Astrocyte (in vitro differentiated cells and primary cell): ENCODE measurements at places on chromosomes 1 and 21.

DNA sequence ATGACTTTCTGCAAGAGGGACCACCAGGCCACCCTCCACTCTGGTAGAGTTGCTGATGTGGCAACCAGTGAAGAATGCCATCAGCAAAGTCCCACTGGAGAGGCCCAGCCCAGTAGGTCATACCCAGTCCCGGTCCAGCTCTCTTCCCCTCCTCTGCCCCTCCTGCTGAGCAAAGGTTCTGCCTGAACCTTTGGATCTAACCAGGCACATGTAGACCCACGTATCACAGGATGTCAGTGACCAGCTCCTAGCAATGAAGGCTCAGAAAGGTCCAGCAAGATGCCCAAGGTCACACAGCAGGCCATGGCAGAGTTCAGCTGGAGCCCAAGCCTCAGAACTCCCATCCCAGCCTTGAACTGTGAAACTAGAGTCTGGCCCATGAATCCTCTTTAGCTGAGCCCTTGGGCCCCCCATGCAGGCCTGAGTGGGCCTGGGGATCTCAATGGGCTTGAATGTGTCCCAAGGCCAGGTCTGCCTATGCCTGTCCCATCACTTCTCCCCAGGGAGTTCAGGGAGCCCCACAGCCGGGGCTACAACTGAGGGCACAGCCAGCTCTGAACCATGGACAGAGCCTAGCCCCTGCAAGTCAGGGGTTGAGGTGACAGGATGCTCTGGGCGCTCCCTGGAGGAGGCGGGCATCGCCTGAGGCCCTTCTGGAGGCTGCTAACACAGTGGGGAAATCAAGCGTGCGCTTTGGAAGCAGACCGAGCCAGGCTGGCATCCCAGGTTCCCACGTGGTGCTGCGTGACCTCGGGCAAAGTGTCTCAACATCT is 21.4 kb upstream of the PADI1 start:
- no peak for DNase-seq

GRCh38 chr1:243497939-243498681 is 242.3 kb downstream of the SDCCAG8 start:
- DNase-seq: no peak

- DNase-seq: peak; percentile 23
Measured at GRCh38 chr1:63618011-63618410, 24.8 kb downstream of the PGM1 start.

- no peak for DNase-seq
Measured at GRCh38 chr1:8359617-8360481, 41.9 kb downstream of the SLC45A1 start.

DNA sequence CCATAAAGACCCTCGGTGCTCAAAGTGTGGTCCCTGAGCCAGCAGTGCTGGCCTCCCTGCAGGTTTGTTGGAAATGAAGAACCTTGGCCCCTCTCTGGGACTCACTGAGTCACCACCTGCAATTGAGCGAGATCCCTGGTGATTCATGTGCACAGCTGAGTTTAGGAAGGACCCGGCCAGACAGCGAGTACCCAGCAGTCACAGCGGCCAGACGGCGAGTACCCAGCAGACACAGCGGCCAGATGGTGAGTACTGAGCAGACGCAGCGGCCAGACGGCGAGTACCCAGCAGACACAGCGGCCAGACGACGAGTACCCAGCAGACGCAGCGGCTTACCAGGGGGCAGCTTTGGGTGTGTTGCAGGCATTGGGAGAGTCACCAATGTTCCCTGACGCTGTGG is 123.8 kb downstream of the PRDM16 start:
- DNase-seq: peak; percentile 70

GRCh38 chr1:12439073-12439472 is 178.9 kb downstream of the DHRS3 start:
- DNase-seq: no peak

- no peak for DNase-seq
Measured at GRCh38 chr1:7579016-7579415, 192.1 kb upstream of the VAMP3 start.

DNA sequence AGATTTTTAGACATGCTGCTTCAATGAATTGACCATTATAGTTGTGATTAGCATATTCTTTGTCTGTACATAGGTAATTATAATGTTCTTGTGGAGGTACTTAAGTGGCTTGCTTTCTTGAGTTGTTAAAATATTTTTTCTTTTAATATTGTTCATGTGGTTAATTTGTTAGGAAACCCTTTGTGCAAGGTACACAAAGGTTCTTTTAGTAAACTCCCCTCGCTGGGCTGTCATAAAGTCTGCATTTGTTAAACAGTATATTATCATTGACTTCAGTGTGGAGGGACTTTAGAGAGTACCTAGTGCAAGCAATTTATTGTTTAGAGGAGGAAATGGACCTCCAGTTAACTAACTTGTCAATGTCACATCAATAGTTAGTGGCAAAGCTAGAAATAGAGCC is 52.5 kb downstream of the DISP1 start:
- DNase-seq: no peak

GRCh38 chr1:178388418-178389145 is 108.2 kb downstream of the CLEC20A start:
- DNase-seq: peak; percentile 56

- no peak for DNase-seq
Measured at GRCh38 chr1:109488201-109488600, 4.5 kb downstream of the ATXN7L2 start.

DNA sequence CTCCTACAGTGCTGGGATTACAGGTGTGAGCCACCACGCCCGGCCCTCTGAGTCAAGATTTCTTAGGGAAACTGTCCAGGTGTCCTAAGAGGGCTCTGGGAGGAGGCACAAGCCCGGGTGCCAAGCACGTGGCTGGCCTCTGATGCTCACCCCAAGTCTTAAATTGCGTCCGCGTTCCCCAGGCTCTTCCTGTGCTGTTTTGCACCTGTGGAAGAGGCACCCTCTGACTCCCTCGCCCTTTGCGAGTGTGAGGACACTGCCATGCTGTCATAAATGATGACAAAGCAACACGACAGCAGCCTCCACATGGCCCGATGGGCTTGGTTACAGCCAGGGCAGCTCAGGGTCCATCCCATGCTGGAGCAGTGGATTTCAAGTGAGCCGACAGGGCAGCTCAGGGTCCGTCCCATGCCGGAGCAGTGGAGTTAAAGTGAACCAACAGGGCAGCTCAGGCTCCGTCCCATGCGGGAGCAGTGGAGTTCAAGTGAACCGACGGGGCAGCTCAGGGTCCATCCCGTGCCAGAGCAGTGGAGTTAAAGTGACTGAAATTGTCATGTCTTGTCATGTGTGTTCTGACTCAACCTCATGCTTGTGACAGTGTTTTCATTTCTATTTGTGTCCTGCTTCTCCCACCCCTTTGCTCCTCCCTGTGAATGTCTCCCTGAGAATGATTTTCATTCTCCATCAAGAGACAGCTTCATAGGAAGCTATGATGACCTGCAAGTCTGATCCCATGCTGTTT is 33.9 kb downstream of the PCNT start:
- no peak for DNase-seq

- DNase-seq: no peak
Measured at GRCh38 chr1:112868191-112868590, 87.8 kb downstream of the SLC16A1 start.

DNA sequence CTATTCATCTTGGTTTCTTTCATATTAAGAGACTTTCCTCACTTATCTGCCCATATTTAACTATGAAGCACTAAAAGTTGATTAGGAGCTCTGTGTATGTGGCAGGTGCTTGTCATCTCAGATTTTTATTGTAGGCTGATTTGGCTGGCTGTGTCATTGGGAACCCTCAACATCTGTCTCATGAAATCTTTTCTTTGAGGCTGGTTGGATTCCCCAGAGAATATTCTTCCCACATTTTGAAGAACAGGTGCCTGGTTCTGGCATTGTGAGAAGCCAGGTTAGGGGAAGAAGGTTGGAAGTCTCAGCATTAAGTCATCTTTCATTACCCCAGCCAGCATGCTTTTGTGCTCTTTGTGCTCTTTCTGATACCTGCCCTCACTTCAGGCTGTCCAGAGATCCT is 37.1 kb downstream of the EEIG2 start:
- DNase-seq: no peak

- no peak for DNase-seq
Measured at GRCh38 chr1:95252422-95252821, 18.4 kb downstream of the RWDD3 start.

- DNase-seq: no peak
Measured at GRCh38 chr1:202047977-202048376, 37.6 kb downstream of the ELF3 start.

DNA sequence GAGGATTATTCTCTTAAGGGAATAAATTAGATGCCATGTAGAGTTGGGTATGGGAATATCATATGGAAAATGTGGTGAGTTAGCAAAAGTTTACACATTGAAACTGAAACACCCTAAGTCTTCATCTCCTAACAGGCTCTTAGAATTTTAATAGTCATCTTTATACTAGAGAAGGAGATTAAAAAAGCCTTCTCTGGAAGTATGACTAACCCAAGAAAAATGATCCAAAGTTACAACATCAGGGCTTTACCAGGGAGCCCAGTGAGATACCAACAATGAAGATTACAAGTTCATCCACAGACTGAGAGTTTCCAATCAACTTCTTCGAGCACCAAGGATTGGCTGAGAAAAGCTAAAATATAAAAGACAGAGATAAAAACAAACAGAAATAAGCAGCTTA is 70.0 kb upstream of the KIAA0040 start:
- no peak for DNase-seq

GRCh38 chr1:64711266-64711665 is 33.6 kb upstream of the RAVER2 start:
- no peak for DNase-seq

DNA sequence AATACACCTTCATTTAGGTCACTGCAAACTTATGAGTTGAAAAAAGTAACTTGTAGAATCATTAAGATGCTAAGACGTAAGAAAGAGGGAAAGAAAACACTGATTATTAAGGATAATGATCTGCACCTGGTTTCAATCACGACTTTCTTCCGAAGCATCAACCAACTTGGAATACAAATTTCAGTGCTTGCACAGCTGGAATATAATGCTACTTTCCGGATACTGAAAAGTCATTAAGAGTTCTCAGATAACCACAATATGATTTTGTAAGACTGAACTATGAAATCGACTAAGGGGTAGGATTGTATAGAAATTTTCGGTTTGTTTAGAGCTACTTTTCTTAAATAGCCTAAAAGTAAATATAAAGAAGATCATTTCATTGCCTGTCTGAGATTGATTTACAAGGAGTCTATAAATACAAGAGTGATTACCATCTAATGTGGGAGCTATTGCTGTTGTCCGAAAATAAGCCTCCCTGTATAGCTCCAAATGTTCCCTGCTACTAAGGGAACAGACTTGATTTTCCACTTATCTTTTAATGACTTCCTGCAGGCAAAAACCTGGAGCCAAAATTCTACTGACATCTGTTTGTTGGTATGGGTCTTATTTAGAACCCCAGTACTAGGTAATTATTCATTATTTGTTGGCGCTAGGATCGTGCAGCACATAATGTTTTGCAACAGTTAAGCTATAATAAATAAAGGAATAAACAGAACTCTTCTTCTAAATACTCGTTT is 673.3 kb downstream of the KCNT2 start:
- DNase-seq: no peak

- DNase-seq: no peak
Measured at GRCh38 chr1:237500566-237500965, 390.2 kb downstream of the ZP4 start.

DNA sequence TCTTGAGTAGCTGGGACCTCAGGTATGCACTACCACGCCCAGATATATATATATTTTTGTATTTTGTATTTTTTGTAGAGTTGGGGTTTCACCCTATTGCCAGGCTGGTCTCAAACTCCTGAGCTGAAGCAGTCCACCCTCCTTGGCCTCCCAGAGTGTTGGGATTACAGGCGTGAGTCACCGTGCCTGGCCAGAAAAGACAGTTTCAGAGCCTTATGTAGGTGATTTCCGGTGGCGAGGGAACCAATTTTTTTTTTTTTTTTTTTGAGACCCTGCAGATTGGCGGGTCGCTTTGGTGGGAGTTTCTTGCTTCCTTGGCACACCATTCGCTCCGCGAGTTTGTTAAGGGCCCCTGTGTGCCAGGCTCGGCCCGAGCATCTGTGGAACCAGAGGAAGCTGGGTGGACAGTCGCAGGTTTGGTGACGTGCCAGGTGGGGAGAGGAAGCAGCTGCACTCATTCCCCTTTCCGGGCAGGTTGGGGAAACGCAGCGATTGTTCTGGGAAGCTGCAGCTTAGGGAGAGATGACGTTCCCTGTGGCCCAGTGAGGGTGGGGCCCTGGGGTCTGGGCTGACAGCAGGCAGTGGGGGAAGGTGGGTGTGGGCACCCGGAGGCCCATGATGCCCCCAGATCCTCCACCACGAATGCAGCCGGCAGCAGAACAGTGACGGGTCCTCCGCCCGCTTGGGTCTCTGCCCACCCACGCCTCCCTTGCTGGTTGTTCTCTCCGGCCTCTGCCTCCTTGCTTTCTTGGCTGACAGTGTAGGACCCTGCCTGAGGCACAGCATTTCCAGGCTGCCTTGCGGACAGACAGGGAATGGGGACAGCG is 25.1 kb downstream of the SPSB1 start:
- DNase-seq: peak; percentile 73

- DNase-seq: peak; percentile 75
Measured at GRCh38 chr1:170692866-170693575, 29.1 kb downstream of the PRRX1 start.

- no peak for DNase-seq
Measured at GRCh38 chr1:80171631-80172030, 1165.1 kb upstream of the ADGRL4 start.

DNA sequence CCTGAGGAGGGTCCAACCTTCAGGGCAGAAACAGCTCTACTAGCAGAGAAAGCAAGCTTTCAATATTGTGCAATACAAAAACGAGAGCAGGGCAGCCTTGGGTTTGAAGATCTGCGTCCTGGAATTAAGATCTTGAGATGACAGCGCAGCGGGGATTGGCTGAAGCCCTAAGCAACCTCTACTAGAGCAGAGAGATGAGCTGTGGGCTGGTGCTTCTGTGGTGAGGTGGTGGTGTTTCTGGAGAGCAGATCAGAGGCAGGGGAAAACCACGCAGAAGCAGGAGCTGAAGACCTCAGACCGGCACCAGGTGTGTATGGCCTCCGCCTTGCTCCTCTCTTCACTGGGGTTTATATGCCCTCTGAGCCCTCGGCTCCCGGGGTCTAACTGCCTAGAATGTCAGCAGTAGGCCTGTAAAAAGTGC is 12.5 kb downstream of the TRAF3IP3 start:
- no peak for DNase-seq

DNA sequence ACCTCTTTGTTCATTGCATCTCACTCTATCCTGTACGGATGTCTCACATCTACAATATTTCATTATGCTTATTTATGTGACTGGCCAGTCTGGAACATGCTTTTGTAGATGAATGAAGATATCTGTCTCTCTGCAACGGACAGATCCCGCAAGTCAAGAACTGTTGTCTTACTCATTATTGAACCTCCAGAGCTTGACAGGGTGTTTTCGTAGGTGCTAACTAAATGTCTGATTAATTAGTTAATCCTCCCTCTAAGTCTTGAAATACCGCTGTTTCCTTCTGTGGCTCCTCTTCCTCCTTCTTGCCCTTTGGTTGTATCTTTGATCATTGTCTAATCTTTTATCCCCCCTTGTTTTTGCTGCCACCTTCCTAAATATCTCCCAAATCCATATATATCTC is 3.2 kb upstream of the C1orf162 start:
- no peak for DNase-seq

DNA sequence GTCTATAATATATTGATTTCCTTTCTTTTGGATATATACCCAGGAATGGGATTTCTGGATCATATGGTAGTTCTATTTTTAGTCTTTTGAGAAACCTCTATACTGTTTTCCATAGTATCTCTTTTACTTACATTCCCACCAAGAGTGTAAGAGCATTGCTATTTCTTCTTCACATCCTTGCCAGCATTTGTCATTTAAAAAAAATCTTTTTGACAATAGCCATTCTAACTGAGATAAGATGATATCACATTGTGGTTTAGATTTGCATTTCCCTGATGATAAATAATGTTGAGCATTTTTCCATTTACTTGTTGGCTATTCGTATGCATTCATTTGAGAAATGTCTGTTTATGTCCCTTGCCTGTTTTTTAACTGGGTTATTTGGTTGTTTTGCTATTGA is 467.4 kb downstream of the COL11A1 start:
- DNase-seq: peak; percentile 12
